Bronchial smooth muscle cell (primary cell): ENCODE measurements at places on chromosomes 1 and 21. TPM values are rescaled to one million over a fixed set of nuclear protein-coding genes. Genes with fewer than 3 reads are reported as not detected.

VANGL1 gene
- total RNA-seq = 4.1 and 4.5 TPM in 2 replicates

CEP104 gene
- 8.1 and 14.2 TPM in 2 replicates for total RNA-seq

TMEM59 gene
- 356 and 527 TPM in 2 replicates for total RNA-seq

TFF1 gene
- not detected in 2 replicates for total RNA-seq

TNFSF18 gene
- not detected in 2 replicates for total RNA-seq

AGRN gene
- total RNA-seq = 22.7 and 38.8 TPM in 2 replicates

PLEKHN1 gene
- 0.09 and 0.63 TPM in 2 replicates for total RNA-seq

CTPS1 gene
- 6.1 and 8.7 TPM in 2 replicates for total RNA-seq

KRTAP13-2 gene
- not detected in 2 replicates for total RNA-seq

TSACC gene
- total RNA-seq = not detected in 2 replicates

PADI3 gene
- not detected in 2 replicates for total RNA-seq

S100A11 gene
- total RNA-seq = 29.1 and 47.0 TPM in 2 replicates

PM20D1 gene
- 0.09 TPM in 1 of 2 replicates, not detected in the other for total RNA-seq

C4BPB gene
- not detected in 2 replicates for total RNA-seq

CELF3 gene
- not detected in 2 replicates for total RNA-seq

INAVA gene
- total RNA-seq = under 0.01 and 0.09 TPM in 2 replicates

CAMK2N1 gene
- total RNA-seq = 9.4 and 40.8 TPM in 2 replicates

WNT2B gene
- total RNA-seq = 4.6 and 5.7 TPM in 2 replicates

SMIM1 gene
- total RNA-seq = 3.5 and 4.1 TPM in 2 replicates

LMX1A gene
- total RNA-seq = not detected in 2 replicates

SLC30A1 gene
- 17.4 and 32.2 TPM in 2 replicates for total RNA-seq

NBPF1 gene
- 31.4 and 41.0 TPM in 2 replicates for total RNA-seq

IGSF9 gene
- total RNA-seq = 0.09 TPM in 1 of 2 replicates, not detected in the other

PDC gene
- total RNA-seq = not detected in 2 replicates

PCP4 gene
- total RNA-seq = not detected in 2 replicates

RIIAD1 gene
- not detected in 2 replicates for total RNA-seq

SLC1A7 gene
- total RNA-seq = 0.94 and 2.4 TPM in 2 replicates

AIRE gene
- total RNA-seq = not detected in 2 replicates

GJA9 gene
- total RNA-seq = not detected in 2 replicates

CRP gene
- total RNA-seq = not detected in 2 replicates

BMP8B gene
- under 0.01 TPM in 1 of 2 replicates, not detected in the other for total RNA-seq

CBR1 gene
- total RNA-seq = 144 and 179 TPM in 2 replicates

PLCH2 gene
- 0.16 and 0.43 TPM in 2 replicates for total RNA-seq

ATP6V1G3 gene
- total RNA-seq = not detected in 2 replicates

ZNHIT6 gene
- 11.0 and 14.3 TPM in 2 replicates for total RNA-seq

S100A13 gene
- 275 and 496 TPM in 2 replicates for total RNA-seq

GJC2 gene
- total RNA-seq = 4.7 and 10.1 TPM in 2 replicates

CENPF gene
- total RNA-seq = 1.6 and 6.3 TPM in 2 replicates

PLA2G2A gene
- total RNA-seq = not detected in 2 replicates

TFF2 gene
- not detected in 2 replicates for total RNA-seq

ADAMTS1 gene
- total RNA-seq = 118 and 120 TPM in 2 replicates

KLF17 gene
- 0.16 TPM in 1 of 2 replicates, not detected in the other for total RNA-seq

PHF13 gene
- 10.9 and 12.4 TPM in 2 replicates for total RNA-seq

FAM177B gene
- not detected in 2 replicates for total RNA-seq

RCSD1 gene
- 0.16 TPM in 1 of 2 replicates, not detected in the other for total RNA-seq

TRIM58 gene
- total RNA-seq = not detected in 2 replicates

F13B gene
- not detected in 2 replicates for total RNA-seq

CLDN14 gene
- total RNA-seq = not detected in 2 replicates
